ENCODE measurements at places on chromosomes 6 and 20. TPM values are rescaled to one million over a fixed set of nuclear protein-coding genes. Genes with fewer than 3 reads are reported as not detected.

Gene HRH3
- total RNA-seq, result not detected

Gene ADAM33
- 0.18 TPM for total RNA-seq

Gene SLC24A3
- not detected for total RNA-seq

Gene PACSIN1
- total RNA-seq, result not detected

Gene PSMG4
- total RNA-seq, result 31.1 TPM

Gene MEP1A
- total RNA-seq, result not detected

Gene NHSL1
- 66.9 TPM for total RNA-seq

Gene PHACTR1
- total RNA-seq, result 23.2 TPM

Gene HDGFL1
- not detected for total RNA-seq

Gene GTF3C6
- 96.4 TPM for total RNA-seq

Gene SLC26A8
- total RNA-seq, result not detected

Gene GPSM3
- 22.8 TPM for total RNA-seq

Gene TREM1
- not detected for total RNA-seq

Gene ARMC2
- total RNA-seq, result 3.9 TPM

Gene ARMC12
- 0.90 TPM for total RNA-seq

Gene LY6G5B
- total RNA-seq, result 23.9 TPM

Gene NRN1
- total RNA-seq, result 25.6 TPM

Gene RIMS4
- total RNA-seq, result not detected

Gene ANGPT4
- total RNA-seq, result not detected

Gene SLC17A3
- not detected for total RNA-seq

Gene TSHZ2
- total RNA-seq, result not detected

Gene PTPRT
- not detected for total RNA-seq

Gene TXLNB
- total RNA-seq, result 0.18 TPM

Gene GRM1
- total RNA-seq, result not detected

Gene RHAG
- not detected for total RNA-seq

Gene DNMT3B
- total RNA-seq, result 6.8 TPM

Gene LCA5
- total RNA-seq, result 4.2 TPM

Gene GGTLC1
- total RNA-seq, result not detected

Gene ZNF341
- total RNA-seq, result 4.9 TPM

Gene OOEP
- not detected for total RNA-seq

Gene LGSN
- total RNA-seq, result not detected

Gene ZNF165
- 0.30 TPM for total RNA-seq

Gene EMILIN3
- not detected for total RNA-seq

Gene AKAP12
- total RNA-seq, result 340 TPM

Gene POM121L2
- total RNA-seq, result not detected

Gene PRL
- not detected for total RNA-seq

Gene MEI4
- total RNA-seq, result not detected

Gene MROH8
- 2.7 TPM for total RNA-seq

Gene CSE1L
- total RNA-seq, result 118 TPM

Gene NPEPL1
- 40.8 TPM for total RNA-seq

Gene COX4I2
- total RNA-seq, result not detected

Gene MTCH1
- 218 TPM for total RNA-seq

Gene RBPJL
- total RNA-seq, result not detected

Gene CFAP61
- not detected for total RNA-seq

Gene NFATC2
- 12.9 TPM for total RNA-seq

Gene ANKRD66
- total RNA-seq, result not detected

Gene XKR7
- 0.04 TPM for total RNA-seq

Gene GHRH
- not detected for total RNA-seq

Gene GCM1
- not detected for total RNA-seq

Gene TMEM74B
- 1.1 TPM for total RNA-seq

Gene PRDM13
- total RNA-seq, result not detected

Gene BEND3
- 4.8 TPM for total RNA-seq

Gene FAM229B
- 10.6 TPM for total RNA-seq

Gene CTAGE9
- total RNA-seq, result not detected

Gene AAR2
- total RNA-seq, result 21.9 TPM

Gene FOXA2
- total RNA-seq, result not detected

Gene DBNDD2
- total RNA-seq, result 15.6 TPM

Gene TP53RK
- total RNA-seq, result 13.1 TPM
